ENCODE measurements at places on chromosomes 11 and 22.

DNA sequence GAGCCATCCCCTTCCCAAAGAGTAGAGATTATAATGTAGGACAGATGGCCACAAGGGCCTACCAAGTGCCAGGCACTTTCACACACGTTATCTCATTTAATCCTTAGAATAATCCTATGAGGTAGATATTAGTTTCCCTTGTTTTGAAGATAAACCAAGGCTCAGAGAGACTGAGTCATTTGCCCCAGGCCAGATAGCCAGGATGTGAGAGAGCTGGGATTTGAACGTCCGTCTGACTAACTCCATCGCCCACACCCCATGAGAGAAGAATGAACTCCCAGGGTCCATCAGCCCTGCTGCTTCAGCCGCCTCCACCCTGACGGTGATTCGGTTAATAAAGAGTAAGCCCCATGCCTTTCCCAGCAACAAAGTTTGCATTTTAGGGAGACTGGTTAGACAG is 10.7 kb downstream of the PRG3 start:
- no peak for DNase-seq

- no peak for DNase-seq
Observed at GRCh38 chr11:38006466-38006865, 1408.4 kb upstream of the RAG2 start.

DNA sequence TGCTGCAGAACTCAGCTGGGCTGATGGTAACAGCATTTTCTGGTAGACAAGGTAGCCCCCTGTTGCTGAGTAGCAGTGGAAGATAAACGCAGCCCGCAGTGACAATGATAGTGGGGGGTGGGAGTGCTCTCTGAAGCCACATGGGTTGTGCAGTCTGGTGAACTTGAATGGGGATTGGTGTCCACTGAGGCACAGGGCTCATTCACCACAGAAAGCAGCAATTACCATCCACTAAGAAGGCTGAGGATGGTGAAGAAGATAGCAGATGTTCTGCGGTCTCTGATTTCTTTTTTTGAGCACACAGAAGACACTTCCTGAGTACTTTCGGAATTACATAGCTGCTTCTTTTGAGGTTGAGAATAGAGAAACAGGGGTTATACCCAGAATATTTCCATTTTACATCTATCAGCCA is 150.3 kb downstream of the LRRC4C start:
- DNase-seq: no peak

GRCh38 chr11:109041876-109042275 is 377.0 kb downstream of the DDX10 start:
- DNase-seq: no peak
